PC-9 (cell line): ENCODE measurements at places on chromosomes 4 and X. TPM values are rescaled to one million over a fixed set of nuclear protein-coding genes. Genes with fewer than 3 reads are reported as not detected.

DNA sequence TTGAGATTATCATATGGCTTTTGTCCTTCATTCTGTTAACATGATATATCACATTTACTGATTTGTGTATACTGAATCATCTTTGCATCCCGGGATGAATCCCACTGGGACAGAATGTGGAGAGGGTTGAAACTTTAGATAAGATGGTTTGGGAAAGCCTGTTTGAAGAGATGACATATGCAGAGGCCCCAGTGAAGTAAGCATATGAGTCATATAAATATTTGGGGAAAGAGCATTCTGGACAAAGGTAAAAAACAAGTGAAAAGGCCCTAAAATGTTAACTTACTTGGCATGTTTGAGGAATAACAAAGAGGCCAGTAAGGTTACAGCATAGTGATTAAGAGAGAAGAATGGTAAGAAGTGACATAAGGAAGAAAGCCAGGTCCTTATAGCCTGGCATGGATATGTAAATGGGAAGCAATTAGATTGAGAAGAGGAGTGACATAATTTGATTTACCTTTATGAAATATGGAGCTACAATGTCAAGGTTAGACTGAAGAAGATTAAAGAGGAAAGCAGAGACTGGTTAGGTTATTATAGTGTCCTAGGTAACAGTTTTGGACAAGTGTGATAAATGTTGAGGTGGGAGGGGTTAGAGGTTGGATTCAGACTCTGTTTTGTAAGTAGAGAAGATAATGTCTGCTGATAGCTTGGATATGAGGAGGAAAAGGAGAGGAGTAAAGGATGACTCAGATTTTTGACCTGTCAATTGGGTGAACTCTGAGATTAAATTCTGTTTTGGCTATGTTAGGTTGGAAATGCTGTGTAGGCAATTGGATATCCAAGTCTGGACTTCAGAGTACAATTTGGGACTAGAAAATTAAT, 54.6 kb upstream of the DRP2 start:
- DNase-seq: no peak
- H3K4me1 ChIP-seq: peaks cover 15% of the 10 kb centered on the region; the same call in 1 of the 2 replicates
- no peaks in the 10 kb centered on the region for H3K36me3 ChIP-seq
- H3K27me3 ChIP-seq: no peaks in the 10 kb centered on the region

- 0 out of 2 replicates have a peak overlapping the region, but pooled peaks have one; percentile 1 for H3K27ac ChIP-seq
- 0 out of 2 replicates have a peak, but pooled peaks cover 4% of the 10 kb centered on the region for H3K4me1 ChIP-seq
- peaks cover 68% of the 10 kb centered on the region for H3K36me3 ChIP-seq
- H3K27me3 ChIP-seq: no peaks in the 10 kb centered on the region
- no peak overlapping the region for H3K4me3 ChIP-seq
These were observed 32.7 kb downstream of the KLF3 start for GRCh38 chr4:38696697-38697096.

- DNase-seq: no peak
- no peaks in the 10 kb centered on the region for H3K27me3 ChIP-seq
These were observed 21.2 kb upstream of the SLC7A11 start for GRCh38 chr4:138263247-138263816.

- no peaks in the 10 kb centered on the region for H3K36me3 ChIP-seq
- no peaks in the 10 kb centered on the region for H3K4me1 ChIP-seq
- H3K27me3 ChIP-seq: no peaks in the 10 kb centered on the region
- H3K4me3 ChIP-seq: no peak overlapping the region
These were observed 602.9 kb upstream of the HTR2C start for GRCh38 chrX:113980953-113981352.

DNA sequence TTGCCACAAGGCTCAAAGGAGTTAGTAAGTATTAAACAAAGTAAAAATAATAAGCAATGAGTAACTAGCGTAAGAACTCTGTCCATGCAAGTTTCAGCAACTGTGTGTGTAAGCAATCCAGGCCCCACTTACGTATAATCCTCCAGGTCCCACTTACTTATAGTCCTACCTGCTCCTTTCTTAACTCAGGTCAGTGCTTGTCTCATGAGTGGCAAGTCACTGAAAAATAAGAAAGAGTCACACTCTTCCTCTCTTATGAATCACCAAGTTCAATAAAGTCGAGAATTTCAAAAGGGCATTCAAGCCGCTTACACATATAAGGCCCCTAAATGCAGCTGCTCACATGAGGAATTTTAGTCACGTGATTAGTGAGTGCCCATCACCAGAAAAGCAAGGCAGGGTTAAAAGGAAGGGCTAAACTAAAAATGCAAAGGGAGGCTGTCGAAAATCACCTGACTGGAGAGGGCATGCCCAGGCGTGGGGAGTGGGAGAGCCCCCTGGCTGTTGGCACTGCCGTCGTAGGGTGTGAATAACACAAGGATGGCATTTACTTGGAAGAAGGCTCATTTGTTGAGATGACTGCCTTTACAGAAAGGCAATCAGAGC, 58.2 kb downstream of the ZNF827 start:
- H3K36me3 ChIP-seq: no peaks in the 10 kb centered on the region
- no peaks in the 10 kb centered on the region for H3K27me3 ChIP-seq
- no peak overlapping the region for H3K27ac ChIP-seq
- H3K4me1 ChIP-seq: no peaks in the 10 kb centered on the region
- DNase-seq: no peak

DNA sequence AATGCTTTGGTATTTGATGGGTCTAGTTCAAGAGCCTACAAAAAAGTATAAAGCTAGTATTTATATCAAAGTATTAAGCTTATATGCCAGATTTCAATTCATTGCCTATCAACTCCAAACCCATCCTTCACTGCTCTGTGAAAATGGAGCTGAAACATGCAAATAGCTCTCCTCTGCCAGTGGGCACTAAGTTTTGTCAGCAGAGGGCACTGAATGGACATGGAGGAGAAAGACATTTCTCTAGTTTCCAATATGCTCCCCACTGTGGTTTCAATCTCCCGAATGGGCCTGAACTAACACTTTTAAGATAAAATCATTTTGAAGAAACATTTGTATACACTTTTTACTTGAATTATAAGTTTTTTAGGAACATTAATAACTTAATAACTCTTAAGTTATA, 12.4 kb downstream of the PPID start:
- H3K27me3 ChIP-seq: no peaks in the 10 kb centered on the region
- no peaks in the 10 kb centered on the region for H3K4me1 ChIP-seq
- peaks cover 12% of the 10 kb centered on the region for H3K36me3 ChIP-seq
- no peak overlapping the region for H3K27ac ChIP-seq
- H3K4me3 ChIP-seq: no peak overlapping the region
- DNase-seq: no peak

DNA sequence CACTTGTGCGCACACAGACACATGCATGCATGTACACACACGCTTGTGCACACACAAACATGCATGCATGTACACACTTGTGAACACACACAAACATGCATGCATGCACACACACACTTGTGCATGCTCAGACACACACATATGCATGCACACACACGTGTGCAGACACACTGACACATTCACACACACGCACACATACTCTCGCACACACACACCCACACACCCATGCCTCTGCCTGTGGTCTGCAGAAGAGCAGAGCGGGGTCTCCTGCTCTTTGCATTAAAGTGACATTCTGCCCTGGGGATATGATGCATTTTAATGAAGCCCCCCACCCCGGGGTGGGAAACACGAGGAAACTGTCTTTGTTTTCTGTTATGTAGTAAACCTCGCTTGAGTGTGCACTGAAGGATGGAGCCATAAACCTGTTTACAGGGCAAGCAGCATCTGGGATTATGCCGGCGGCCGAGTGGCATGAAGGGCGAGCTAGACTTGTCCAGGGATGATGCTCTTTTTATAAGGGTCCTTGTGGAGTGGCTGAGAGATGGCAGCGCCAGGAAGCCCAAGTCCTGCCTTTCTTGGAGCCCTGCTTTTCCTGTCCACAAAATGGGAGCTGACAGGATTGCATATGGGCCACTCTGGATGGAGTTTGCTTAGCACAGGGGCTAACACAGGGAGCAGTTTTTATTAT, 17.8 kb downstream of the PSAPL1 start:
- no peak for DNase-seq
- no peaks in the 10 kb centered on the region for H3K27me3 ChIP-seq
- H3K4me1 ChIP-seq: no peaks in the 10 kb centered on the region
- H3K4me3 ChIP-seq: no peak overlapping the region
- no peaks in the 10 kb centered on the region for H3K36me3 ChIP-seq

GRCh38 chr4:148048598-148048997, 316.7 kb downstream of the ARHGAP10 start:
- no peak overlapping the region for H3K4me3 ChIP-seq
- H3K36me3 ChIP-seq: no peaks in the 10 kb centered on the region
- no peak for DNase-seq
- H3K27ac ChIP-seq: no peak overlapping the region

DNA sequence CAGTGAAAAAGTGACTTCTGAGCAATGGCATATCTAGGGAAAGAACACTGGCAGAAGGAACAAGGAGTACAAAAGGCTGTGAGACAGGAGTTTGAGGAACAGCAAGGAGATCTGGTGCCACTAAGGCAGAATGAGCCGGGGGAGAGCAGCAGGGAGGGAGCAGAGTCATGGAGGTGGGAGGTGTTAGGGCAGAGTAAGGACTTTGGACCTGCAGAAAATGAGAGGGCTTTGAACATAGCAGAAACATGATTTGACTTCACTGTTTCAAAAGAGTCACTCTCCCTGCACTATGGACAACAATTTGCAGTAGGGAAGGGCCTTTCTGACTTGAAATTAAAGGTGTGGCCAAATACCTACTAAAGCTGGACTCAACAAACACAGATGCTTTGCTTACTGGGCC, 356.2 kb downstream of the ADGRL3 start:
- no peaks in the 10 kb centered on the region for H3K27me3 ChIP-seq
- DNase-seq: no peak
- H3K27ac ChIP-seq: peak overlapping the region; percentile 29; the same call in 1 of the 2 replicates
- H3K36me3 ChIP-seq: no peaks in the 10 kb centered on the region

DNA sequence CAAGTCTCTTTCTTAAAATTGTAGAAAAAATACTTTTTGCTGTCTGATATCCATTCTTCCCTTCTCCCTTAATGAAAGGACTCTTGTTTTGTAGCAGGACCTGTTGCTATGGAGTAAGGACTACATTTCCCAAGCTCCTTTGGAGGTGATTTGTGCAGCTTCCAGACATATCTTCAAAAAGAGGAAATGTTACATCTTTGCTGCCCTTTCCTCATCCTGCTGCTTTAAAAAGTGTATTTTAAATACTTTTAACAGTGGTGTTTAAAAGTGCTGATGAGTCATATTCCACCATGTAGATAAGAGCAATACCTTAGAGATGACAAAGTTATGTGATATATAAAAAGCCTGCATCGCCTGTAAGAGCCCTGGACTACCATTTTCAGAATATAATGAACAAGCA, 98.7 kb downstream of the CFAP299 start:
- no peaks in the 10 kb centered on the region for H3K36me3 ChIP-seq
- H3K4me1 ChIP-seq: peaks cover 3% of the 10 kb centered on the region; the same call in 1 of the 2 replicates
- no peak for DNase-seq
- no peak overlapping the region for H3K4me3 ChIP-seq
- no peak overlapping the region for H3K27ac ChIP-seq

DNA sequence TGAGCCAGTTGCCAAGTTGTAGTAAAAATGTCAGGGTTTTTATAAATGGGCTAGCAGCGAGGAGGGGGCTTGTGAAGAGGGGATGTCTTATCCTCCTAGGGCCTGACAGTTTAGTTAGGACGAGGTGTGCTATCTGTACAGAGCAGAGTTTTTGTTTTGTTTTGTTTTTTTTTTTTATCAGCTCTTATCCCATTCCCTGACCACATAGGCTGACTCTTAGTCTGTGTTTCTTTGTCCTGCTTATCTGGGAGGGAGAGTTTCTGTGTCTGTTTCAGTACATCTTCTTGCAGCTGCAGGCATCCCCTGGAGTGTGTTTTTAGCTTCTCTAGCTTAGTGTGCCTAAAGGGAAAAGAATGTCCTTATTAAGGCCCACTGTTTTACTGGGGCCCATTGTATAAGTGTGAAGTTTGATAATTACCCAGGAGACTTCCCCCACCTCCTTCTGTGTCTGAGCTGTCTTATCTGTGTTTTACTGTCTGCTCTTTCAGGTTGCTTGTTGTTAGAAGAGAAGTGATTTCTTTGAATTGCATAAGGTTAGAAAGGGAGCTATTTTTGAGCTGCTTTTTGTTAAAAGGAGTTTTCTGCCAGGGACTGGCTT, 32.0 kb downstream of the PAGE2 start:
- no peaks in the 10 kb centered on the region for H3K4me1 ChIP-seq
- DNase-seq: no peak
- no peak overlapping the region for H3K27ac ChIP-seq
- H3K27me3 ChIP-seq: no peaks in the 10 kb centered on the region
- no peaks in the 10 kb centered on the region for H3K36me3 ChIP-seq

- H3K27me3 ChIP-seq: no peaks in the 10 kb centered on the region
- H3K27ac ChIP-seq: no peak overlapping the region
- H3K4me3 ChIP-seq: no peak overlapping the region
- no peaks in the 10 kb centered on the region for H3K36me3 ChIP-seq
These were observed 61.5 kb downstream of the TMEM131L start for GRCh38 chr4:153527690-153528089.

DNA sequence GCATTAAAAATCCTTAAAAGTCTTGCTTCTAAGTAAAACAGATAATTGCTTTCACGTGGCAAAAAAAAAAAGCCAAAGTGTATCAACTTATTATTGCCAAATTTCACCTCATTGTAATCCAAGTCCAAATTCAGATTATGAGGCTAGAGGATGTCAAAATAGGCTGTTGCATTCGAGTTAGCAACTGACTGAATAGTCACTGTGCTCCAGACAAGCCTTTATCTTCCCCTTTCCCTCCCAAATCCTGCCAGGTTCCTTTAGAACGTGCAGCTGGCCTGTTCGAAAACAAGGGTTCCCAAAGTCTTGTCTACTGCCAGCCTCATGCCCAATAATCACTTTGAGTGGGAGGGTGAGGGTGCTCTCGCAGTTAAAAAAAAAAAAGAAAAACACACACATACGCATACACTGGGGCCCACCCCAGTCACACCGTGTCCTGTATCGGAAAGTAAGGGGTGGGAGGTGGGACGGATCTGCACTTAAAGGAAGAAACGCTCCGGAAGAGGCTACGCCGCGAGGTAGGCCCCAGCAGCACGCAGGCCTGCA, 603 bp downstream of the MAD2L1 start:
- H3K27ac ChIP-seq: peak overlapping the region; percentile 77
- no peaks in the 10 kb centered on the region for H3K27me3 ChIP-seq

DNA sequence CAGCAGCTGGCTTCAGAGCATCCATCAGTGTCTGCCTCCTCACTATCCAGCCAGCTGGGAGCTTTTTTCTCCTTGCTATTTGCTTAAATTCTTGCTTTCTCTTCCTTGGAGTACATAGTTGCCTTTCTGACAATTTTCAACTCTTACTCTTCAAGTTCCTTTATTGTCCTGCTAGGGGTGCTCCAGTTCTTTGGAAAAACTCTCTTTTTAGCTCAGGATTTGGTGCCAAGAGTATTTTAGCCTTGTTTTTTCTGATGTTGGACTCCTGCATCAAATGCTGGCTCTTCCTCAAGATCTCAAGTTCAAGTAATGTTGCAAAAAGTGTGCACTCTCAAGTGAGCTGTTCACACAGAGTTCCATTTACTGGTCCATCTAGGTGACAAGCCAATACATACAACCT, 126.4 kb downstream of the KDR start:
- H3K36me3 ChIP-seq: no peaks in the 10 kb centered on the region
- no peaks in the 10 kb centered on the region for H3K27me3 ChIP-seq
- DNase-seq: no peak

Gene SAGE1
- not detected in 2 replicates for total RNA-seq

Gene MAGEE1
- 4.2 and 4.6 TPM in 2 replicates for total RNA-seq

Gene FGA
- total RNA-seq: not detected in 2 replicates

Gene NXF2B
- not detected in 2 replicates for total RNA-seq

Gene PLS3
- total RNA-seq: 221 and 257 TPM in 2 replicates

Gene IL21
- total RNA-seq: not detected in 2 replicates

Gene AMTN
- total RNA-seq: not detected in 2 replicates

Gene ENPEP
- not detected in 2 replicates for total RNA-seq

Gene CXCL9
- total RNA-seq: not detected in 2 replicates

Gene VCX3A
- total RNA-seq: 0.85 and 2.3 TPM in 2 replicates
